ENCODE measurements at places on chromosomes 12 and 14.

DNA sequence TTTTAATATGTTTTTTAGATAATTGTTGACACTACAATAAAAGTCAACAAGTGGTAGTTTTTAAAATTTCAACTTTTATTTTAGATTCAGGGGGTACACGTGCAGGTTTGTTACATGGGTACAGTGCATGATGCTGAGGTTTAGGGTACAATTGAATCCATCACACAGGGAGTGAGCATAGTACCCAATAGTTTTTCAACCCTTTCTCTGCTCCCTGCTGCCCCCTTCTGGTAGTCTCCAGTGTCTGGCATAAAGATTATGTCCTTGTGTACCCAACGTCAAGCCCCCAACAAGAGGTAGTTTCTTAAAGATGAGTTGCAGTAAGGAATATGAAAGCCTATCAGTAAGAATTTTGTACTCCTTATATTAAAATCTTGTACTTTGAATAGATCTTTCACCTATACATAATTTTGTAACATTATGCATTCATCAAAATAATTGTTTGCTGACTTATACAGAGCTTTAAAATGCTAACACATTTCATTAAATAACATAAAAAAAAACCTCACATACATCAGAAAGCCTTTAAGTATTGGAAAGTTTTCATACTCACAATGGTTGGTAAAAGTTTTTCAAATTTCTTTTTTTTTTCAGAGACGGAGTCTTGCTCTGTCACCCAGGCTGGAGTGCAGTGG, 5.4 kb upstream of the RALGAPA1 start:
- DNase-seq = peak; percentile 71

DNA sequence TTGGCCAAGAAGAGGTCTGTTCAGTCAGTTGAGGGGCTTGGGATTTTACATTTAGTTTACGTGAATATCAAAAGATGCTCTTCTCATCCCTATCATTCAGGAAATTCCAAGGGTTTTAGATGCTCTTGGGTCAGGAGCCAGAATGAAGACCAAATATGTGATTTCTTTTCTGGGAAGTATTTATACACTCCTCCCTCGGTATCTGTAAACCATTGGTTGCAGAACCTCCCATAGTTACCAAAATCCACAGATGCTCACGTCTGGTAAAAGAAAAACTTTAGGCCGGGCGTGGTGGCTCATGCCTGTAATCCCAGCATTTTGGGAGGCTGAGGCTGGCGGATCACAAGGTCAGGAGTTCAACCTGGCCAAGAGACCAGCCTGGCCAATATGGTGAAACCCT, 75.9 kb downstream of the TNFAIP2 start:
- no peak for DNase-seq

DNA sequence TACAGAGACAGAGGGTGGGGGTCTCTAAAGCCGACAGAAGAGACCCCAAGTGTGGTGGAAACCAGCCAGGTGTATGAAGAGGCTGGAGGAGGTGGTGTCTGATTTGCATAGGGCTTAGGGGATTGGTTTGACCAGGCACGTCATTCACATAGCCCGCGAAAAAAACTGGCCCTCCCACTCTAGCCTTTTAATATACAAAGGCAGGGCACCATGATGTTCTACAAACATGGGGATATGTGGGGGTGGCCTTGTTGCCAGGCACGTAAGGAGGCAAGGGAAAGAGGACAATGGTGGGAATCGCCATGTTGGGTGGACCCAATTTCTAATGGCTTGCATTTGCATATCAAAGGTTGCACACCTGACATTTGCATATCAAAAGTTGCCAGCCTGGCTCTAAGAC, 13.2 kb downstream of the LALBA start:
- no peak for DNase-seq

DNA sequence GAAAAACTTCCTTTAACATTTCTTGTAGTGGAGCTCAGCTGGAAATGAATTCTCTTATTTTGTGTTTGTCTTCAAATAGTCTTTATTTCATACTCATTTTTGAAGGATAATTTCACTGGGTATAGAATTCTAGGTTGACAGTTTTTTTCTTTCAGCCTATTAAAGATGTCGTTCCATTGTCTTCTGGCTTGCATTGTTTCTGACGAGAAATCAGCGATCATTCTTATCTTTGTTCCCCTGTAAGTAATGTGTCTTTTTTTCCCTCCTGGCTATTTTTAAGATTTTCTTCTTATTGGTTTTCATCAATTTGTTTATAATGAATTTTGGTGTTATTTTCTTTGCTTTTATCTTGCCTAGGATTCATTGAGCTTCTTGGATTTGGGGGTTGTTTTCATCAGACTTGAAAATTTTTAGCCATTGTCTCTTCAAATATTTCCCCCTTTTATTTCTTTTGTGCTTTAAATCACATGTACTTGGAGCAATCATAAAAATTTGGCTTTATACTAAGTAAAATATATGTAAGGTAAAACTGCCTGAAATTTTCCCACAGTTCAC, 89.4 kb downstream of the UNC79 start:
- DNase-seq = no peak

GRCh38 chr12:22672951-22673350, 48.0 kb downstream of the ETNK1 start:
- DNase-seq = no peak

DNA sequence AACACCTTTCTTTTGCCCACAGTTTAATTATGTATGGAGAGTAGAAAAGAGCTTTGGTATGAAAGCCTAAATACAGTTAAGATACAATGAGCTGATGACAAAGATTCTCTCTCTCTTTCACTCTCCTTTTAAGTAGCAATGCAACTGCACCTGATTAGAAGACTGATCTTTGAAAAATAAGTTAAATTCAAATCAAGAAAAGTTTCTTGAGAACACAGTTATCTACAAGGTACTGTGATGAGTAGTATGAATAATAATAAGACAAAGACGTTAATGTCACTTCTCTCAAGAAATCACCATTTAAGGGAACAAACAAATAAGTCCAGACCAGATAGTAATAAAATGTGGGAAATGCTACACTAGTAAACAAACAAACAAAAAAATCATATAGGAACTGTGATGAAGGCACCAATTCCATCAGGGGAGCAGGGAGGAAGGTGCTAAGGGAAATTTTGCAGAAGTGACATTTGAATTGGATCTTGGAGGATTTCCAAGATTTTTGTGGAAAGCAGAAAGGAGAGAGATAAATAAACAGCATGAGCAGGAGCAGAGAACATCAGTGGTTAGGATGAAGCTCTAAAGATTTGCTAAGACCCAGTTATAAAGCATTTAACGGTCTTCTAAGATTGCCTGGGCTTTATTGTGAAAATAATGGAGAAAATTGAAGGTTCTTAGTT, 65.2 kb upstream of the STK38L start:
- DNase-seq = no peak

DNA sequence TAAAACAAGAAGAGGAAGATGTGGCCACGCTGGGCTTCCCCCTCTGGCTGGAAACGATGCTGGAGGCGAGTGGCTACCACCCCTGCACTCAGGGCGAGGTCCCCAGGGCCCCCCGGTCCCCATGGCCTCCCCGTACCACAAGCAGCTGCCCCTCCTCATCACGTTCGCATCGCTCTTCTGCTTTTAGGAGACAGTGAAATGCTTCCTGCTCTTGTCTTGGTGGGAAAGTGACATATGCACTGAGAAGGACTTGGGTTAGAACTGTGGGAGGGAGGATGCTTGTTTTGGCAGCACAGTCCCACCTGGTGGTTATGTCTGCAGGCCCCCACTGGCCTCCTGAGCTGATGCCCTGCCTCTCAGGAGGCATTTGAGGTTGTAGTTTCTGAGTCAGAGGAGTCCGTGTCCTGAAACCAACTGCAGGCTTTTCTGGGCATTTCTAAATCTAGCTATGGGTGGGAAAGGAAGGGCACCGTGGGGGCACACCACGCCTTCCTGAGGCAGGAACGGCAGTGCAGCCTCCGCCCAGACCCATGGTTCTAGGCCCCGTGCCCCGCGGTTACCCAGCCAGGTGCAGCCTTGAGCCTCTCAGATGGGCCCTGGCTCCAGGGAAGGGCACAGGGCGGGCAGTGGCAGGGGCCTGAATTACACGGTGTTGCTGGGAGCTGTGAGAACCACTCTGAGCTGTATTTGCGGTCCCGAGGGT, 139.3 kb downstream of the ADGRD1 start:
- DNase-seq = no peak

- DNase-seq = no peak
Observed at GRCh38 chr14:49898485-49898884, 5.6 kb downstream of the ARF6 start.
